Activated effector memory CD4-positive, alpha-beta T cell treated with anti-CD3 and anti-CD28 coated beads, Interleukin-2, amount 50 U/mL, for 16 hours (primary cell): ENCODE measurements at places on chromosomes 11 and 22.

DNA sequence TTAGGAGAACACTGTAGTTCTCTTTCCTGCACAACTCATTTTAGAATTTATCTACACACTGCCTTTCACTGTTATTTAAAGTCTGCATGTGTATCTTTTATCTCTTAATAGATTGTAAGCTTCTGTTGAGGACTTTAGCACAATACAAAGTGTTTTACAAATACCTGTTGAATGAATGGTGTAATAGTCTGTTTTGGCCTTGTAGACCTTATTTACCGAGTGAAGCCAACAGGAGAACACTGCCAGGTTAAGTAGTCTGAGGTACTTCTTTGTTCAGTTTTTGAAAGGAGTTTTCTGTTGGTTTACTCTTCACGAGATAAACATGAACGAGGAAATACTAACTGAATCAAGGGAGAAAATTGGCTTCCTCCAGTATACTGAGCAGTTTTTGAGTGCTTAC lies 31.0 kb downstream of the SIK2 start:
- no peak for DNase-seq

GRCh38 chr22:45638197-45638596 lies 33.4 kb upstream of the ATXN10 start:
- DNase-seq, result no peak

DNA sequence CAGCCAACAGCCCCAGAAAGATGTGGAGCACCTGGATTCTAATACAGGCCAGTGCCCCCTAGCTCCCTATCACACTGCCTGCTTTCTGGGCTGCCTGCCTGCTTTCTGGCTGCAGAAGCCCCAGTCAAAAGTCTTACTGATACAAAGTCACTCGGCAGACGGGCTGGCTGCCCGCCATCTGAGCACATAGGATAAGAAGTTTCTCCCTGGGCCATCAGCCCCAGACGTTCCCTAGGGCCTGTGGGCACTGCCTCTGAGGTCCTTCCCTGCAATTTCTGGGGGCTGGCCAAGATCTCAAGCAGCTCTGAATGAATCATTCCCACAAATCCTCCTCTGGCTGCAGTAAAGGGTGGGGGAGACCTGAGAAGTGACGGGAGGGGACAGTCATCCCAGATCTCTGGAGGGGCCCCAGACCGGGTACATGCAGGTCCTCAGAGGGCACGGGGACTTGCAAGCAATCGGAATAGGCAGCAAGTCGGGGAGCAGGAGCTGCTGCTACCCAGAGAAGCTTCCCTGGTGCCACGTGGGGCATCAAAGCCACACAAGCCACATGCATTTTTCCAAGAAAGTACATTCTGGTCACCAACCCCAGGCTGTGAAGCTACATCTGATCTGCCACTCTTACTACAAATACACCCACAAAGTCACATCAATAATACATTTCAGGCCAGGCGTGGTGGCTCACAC lies 4.7 kb downstream of the TPST2 start:
- DNase-seq, result no peak

DNA sequence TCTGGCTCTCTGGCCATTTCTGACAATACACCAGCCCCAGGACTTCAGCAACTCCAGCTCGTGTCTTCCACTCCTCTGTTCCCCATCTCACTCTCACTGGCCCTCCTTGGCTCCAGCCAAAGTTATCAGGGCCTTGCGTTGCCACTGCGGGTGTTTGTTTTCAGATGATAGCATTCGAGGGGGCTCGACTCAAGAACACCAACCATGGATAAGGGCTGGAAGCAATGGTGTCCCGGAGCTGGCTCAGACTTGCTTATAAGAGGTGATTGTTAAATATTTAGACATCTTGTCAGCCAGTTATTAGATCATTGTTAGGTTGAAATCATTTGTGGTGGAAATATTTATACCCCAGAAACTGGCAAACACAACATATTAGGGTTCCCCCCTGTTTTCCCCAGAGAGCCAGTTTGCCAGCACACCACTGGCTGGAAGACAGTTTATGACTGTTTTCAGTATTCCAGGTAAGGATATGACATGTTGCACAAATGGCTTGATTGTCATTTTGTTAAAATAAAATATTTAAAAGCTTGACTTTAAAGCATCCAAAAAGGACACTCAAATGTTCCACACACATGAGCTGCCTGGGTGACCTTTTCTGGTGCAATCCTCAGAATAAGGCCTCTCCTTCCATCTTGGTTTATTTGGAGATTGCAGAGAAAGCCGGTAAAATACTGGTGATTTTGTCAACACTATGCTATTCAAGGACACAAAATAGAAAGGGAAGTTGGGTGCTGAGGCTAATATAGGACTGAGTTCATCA lies 98.3 kb downstream of the FBXO7 start:
- DNase-seq, result no peak

GRCh38 chr11:119529063-119529845 lies 106.3 kb upstream of the THY1 start:
- peak; percentile 34 for DNase-seq

DNA sequence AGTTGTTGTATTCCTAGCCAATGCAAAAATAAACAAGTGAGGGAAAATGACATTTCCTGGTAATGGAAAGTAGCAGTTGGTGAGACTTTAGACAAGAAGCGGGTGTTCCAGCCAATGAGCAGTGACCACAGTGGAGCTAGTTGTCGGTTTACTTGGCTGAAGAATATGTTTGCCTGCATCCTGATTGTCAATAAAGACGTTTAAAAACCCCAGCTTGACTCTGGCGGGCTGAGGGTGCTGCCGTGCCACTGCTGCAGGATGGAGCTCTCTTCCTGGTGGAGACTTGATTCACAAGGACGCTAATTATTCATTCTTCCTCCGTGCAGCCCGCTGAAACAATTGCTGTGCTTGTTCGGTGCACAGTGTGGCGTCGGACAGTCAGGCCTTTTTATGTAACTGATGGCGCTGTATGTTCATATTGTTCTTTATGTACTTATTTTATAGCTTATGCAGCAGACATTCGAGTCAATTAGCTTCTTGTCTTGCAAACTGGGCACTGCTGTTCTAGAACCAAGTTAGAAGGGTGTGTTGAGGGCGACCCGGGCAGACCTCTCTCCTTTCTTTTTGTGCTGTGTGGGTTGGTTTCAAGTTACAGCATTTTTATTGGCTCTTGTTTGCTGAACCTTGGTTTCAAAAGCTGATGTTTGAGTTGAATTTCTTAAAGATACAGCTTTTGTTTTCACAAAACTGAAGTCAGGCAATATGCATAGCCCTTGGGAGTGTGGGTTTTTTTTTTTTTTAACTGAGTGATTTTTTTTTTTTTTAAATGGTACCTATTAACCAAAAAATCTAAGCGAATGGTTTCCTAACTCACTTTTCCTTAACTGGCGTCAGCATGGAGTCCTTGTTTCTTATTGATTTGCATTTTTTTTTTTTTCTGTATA lies 153.9 kb downstream of the TEAD1 start:
- DNase-seq, result no peak

DNA sequence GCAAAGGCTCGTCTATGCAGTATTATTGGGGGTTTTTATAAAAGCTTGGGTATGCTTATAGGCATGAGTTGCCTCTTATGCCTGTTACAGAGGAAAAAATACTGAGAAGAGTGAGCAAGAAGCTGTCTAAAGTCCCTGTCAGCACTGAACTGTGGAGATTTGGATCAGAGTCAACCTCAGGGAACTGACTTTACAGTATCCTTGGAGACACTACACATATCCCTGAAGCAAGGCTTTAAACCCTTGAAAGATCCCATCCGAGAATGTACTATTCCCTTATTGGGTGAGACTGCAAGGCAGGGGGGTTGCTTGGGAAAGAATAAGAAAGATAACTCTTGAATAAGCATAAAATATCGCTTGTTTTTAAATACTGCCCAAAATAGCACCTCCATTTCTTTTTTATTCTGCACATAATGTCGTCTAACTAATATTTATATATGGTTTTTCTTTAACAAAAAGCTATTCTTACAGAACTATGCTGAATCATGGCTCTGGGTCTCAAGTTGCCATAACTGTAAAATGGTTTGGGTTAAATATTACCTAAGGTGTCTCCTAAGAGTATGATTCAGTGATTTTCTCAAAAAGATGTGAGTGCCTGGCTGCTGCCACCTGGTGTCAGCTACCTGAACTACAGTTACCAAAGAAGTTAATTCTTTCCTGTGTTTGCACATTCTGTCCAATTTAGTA lies 1062.8 kb downstream of the DLG2 start:
- DNase-seq, result no peak

- DNase-seq, result no peak
Observed at GRCh38 chr11:504053-504993, 2.7 kb downstream of the RNH1 start.

GRCh38 chr11:46238078-46238966 lies 39.1 kb upstream of the CREB3L1 start:
- DNase-seq, result peak; percentile 86

GRCh38 chr11:33543823-33544222 lies 156.8 kb downstream of the C11orf91 start:
- DNase-seq, result no peak

- DNase-seq, result no peak
Observed at GRCh38 chr11:78020246-78020645, 2.8 kb downstream of the KCTD14 start.

DNA sequence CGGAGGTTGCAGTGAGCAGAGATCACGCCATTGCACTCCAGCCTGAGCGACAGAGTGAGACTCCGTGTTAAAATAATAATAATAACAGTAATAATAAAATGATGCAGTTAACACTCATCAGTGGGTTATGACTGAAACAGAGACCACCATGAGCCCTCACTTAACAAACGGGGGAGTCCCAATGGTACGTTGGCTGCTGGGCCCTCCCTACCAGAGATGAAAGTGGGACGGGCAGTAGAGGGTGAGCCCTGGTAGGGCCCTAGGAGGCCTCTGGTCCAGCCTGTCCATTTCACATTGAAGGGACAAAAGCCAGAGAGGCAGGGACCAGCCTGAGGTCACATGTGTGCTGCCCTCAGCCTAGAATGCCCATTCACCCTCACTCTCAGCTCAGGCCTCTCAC lies 13.7 kb upstream of the KIAA0930 start:
- DNase-seq, result no peak

DNA sequence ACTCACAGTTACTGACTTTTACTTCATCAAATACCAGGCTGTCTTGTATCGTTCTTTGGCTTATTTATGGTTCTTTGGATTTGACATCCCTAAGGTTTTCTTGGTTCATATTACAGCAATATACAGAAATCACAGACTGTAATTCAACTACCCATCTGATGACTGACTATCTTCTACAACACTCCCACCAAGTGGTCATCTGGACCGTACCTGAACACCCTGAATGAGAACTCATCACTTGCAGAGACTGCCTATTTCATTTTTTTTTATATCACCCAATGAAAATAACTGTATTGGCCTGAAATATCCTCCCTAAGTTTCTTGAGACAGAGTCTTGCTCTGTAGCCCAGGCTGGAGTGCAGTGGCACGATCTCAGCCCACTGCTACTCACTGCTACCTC lies 9.5 kb upstream of the UPB1 start:
- no peak for DNase-seq

GRCh38 chr11:16114431-16114830 lies 241.9 kb downstream of the SOX6 start:
- DNase-seq, result no peak

DNA sequence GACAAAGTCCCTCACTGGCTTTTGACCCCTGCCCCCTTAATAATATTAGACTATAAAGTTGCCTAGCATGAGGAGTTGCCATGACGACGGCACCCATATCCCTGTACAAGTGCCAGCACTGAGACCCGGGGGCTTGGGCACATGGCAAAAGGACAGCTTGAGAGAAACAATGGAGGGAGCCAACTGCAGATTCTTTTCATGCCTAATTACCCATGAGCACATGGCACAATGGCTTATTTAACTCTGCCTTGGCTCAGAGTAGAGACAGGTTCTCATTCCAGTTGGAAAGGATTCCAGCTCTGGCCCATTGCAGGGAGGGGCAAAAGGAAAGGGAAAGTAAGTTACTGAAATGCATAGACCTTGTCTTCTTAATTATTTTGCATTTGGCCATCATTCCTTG lies 261.2 kb upstream of the UBASH3B start:
- DNase-seq, result no peak
